Hematopoietic multipotent progenitor cell treated with erythropoietin and hydrocortisone succinate and interleukin-3 and kit ligand, for 15 days (in vitro differentiated cells): ENCODE measurements at places on chromosomes 16 and 17.

- no peak for DNase-seq
Measured at GRCh38 chr16:69917311-69917710, 33.8 kb upstream of the CLEC18A start.

GRCh38 chr16:14087590-14088154 is 16.6 kb downstream of the MRTFB start:
- no peak for DNase-seq

GRCh38 chr17:14762736-14763479 is 462.0 kb downstream of the HS3ST3B1 start:
- DNase-seq, result no peak

DNA sequence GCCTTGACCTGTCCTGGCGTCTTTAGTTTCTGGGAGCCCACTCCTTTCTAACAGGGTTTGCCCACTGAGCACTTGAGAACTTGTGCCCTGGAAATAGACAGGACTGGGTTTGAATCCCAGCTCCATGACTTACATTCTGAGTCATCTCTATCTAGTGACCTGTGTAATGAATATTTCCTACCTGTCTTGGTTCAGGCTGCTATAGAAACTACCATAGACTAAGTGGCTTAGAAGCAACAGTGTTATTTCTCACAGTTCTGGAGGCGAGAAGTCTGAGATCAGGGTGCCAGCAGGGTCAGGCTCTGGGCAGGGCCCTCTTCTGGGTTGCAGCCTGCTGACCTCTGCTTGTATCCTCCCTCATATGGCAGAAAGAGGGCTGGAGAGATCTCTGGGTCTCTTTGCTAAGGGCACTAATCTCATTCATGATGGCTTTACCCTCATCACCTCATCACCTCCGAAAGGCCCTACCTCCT is 110.7 kb upstream of the DHX40 start:
- no peak for DNase-seq

DNA sequence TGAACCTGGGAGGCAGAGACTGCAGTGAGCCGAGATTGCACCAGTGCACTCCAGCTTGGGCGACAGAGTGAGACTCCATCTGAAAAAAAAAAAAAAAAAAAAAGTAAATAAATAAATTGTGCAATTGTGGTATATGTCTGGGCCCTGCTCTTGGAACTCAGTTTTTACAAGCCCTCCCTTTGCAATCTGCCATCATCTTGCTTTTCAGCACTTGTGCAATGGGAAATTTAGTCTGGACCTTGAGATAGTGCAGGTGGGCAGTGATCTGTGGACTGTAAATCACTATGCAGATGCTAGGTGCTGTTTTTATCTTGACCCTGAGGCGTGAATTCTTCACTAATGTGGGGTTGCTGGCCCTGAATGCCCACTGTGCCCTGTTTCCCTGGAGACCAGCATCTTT is 6.5 kb upstream of the RAP1GAP2 start:
- no peak for DNase-seq

DNA sequence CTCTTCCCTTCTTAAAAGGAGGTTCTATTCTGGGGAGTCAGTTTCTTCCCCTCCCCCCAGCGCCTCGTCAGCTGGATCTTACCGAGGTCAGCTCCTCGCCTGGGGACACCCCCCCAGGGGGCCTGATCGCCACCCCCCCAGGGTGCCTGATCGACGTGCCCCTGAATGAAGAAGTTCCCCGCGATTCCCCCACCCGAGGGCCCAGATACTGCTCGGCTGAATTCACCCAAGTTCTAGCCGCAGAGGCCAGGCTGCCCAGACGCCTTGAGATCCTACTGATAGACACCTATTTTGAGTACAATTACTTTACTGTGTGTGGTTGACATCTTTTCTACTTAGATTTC is 1.4 kb downstream of the RAB11FIP3 start:
- no peak for DNase-seq
